ENCODE measurements at places on chromosomes 5 and 9.
A peak's percentile ranks its signal among the peaks of the same experiment; 100 is the strongest.

DNA sequence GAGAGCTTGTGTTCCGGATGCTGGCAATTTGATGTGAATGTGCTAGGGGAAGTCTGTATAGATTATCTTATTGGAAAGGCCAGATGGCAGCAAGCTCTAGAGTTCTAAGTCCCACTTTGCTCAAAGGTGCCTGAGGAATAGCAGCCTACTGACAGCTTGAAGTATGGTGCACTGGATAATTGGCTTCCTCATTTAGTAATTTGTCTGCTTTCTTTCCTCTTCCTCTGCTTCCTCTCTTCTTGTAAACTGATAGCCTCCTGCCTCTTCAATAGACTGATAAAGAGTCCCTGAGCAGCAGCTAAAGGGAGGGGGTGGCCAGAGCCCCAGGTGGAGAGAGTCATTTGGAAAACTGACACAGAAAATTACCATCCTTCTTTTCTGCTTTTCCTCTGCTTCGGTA is 177.3 kb downstream of the FGF1 start:
- no peak for DNase-seq

DNA sequence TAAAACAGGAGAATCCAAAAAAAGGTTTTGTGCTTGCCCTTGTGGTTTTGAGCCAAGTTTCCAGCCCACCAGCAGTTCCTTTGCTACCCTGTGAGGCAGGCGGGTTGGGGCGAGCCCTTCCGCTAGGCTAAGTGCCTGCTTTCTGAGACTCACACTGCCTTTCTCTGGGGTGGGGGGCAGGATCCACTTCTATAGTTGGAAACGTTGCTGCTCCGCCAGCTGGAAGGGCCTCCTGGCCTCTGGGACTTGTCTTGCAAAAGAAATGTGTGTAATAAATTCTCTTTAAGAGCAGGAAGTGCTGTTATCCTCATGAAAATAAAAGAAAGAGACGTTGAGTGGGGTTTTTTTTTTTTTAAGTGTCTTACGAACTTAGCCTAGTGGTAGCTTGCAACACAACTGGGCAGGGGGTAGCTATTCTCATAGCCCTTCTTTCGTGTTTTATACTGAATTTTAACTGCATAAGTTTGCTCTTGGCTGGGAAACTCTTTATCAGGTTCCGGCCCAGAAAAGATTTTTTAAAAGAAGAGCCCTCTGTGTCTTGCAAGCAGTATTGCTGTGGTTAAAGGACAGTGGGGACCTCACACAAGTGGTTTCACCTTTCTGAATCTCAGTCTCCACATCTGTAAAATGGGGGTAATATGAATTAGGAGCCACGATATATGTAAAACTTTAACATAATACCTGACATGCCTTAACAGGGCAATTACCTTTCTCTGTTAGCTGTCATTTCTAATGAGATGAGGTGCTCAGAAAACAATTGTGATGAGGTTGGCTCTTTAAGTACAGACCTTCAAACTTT is 19.8 kb downstream of the JADE2 start:
- peak; percentile 70 for DNase-seq

DNA sequence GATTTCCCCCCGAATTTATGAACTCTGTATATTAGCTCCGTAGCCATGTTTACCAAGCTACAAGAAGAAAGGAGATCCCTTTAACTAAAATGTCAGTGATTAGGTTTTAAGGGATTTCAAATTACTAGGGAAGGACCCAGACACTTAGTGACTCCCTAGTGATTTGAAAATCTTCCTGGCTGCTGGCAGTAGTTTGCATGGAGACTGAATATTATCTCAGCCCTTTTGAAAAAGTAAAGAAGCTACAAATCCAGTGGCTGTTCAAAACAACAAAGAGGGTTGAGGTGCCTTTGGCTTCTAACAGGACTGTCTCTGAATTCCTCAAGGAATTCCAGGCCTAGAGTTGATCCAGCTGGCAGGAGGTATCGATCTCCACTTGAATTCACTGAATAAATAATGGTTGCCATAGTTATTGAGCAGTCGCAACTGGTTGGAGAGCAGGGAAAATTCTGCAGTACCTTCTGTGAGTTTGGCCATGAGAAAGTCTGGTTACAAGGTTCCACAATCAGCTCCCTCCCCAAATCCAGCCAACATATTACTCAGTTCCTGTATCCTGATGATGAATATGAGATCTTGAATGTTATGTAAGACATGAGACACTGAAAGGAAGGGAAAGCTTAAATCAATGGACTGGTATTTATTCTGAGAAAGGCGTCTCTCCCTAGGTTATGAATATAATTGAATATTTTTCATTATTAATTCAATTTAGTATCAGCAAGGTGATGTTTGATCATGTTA is 37.7 kb downstream of the NR4A3 start:
- no peak for DNase-seq

- no peak for DNase-seq
Observed at GRCh38 chr9:20048985-20049384, 260.1 kb upstream of the SLC24A2 start.

- DNase-seq: no peak
Observed at GRCh38 chr5:133849116-133849515, 119.3 kb downstream of the C5orf15 start.

DNA sequence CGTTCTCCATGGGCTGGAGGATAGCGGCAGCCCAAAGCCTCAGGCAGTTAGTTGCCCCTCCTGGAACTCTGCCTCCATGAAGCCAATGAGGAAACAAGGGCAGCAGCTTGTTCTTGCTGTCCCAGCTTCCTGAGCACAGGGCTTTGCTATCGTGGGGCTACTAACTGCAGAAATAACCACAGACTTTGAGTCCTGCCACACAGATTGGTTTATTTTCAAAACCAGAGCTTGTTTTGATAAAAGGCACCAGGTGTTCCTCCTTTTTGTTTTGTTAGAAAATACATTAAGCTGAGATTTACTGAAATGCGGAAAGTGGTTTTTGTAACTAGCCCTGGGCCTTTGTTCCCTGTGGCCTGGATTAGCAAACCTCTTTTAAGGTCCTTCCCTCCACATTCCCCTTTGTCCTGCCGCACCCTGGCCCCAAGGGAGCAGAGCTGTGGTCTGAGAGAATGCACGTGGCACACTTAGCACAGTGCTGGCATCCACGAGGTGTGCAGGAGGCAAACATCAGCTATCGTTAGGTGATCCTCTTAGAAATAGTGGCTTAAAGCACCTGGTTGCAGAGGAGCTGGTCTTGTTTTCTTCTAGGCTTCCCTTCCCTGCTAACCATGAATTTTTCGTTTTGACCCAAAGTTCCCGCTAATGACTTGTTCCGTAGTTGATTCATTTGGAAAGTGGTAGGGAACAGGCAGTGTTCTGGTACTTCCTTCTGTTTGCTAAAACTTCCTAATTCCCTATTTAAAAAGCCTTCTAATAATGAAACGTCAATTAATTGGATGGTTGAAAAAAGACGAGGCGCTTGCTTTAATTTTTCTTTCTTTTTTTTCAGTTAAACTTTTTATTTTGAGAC is 21.5 kb downstream of the MVB12B start:
- DNase-seq: peak; percentile 43

DNA sequence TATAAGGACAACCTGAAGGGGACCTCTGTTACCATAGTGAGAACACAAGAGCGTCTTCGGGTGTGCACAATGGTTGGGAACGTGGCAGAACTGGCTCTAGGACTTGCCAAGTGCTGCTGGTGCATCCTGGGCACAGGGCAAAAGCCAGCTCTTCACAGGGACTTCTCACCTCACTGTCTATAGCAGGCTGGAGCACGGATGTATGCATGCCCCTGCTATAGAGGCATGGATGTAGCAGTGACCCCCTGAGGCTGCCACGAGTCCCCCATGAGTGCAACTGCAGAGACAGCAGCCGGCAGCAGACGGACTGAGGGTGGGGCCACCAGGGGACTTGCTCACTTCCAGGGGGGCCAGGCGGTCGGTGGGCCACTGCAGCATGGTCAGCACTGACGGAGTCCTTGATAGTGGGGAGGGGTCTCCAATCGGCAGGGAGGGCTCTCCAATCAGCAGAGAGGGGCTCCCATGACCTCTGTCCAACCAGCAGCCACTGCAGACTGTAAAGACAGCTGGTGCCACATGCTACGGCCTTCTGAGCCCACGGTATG is 64.9 kb downstream of the SEMA4D start:
- no peak for DNase-seq

DNA sequence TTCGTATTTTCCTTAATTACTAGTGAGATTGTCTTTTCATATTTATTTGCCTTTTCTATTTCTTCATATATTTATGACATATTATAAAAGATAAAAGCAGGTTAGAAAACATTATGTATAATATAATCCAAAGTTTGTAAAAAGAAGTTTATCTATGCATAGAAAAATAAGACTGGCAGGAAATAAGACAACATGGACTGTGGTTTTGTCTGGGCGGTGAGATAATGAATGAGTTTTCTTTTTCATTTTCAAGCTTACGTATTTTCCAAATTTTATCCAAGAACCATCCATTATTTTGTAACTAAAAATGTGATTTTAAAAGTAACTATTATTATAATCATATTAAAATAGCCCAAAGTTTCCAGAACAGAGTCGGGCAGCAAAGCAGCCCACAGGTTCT is 109.8 kb upstream of the MVB12B start:
- DNase-seq: no peak

DNA sequence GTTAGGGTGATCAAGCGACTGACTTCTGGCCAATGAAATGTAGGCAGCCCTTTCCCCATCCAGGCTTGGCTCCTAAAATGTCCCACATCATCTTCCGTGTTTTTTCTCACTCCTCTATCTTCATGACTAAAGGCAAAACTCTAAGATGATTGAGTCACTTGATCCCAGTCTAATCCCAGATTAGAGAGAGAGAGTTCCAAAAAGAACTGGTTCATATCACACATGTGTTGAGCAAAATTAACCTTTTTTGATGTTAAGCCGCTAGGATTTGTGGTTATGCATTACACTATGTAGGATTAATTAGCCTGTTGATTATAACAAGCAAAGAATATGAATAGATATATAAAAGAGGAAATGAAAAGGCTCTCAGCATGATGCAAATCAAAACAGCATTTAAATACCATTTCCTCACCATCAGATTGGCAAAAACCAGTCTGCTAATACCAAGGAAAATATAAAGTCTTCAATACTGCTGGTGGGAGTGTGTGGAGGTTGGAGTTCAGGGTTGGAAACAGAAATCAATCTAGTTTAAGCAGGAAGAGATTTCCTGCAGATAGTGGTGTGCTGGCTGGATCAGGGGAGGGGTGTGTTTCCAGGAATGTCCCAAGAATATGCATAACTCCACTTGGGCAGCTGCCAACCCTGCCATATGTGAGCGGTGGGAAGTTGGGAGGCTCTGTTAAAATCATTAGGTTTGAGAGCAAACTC is 187.6 kb upstream of the S1PR3 start:
- DNase-seq: no peak

DNA sequence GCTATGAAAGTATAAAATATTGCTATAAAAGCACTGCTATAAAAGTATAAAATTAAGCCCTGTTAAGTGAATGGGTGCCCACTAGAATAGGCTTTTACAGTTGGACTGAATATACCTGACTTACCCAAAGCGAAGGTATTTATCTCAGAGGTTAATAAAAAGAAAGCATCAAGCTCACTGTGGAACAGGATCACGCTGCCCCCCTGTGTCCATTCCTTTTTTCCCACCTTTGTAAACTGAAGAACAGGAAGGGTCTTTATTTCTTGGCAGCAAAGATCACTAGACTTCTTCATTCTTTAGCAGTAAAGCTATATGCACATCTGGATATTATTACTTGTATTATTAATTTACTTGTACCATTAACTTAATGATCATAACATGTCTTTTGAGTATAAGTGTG is 22.1 kb upstream of the PLPP6 start:
- peak; percentile 80 for DNase-seq
